Activated CD4-positive, alpha-beta T cell treated with anti-CD3 and anti-CD28 coated beads, Interleukin-2, amount 50 U/mL, for 1 hour (primary cell): ENCODE measurements at places on chromosomes 12 and 14.

GRCh38 chr12:76449993-76450392 lies 101.8 kb upstream of the BBS10 start:
- no peak for DNase-seq

GRCh38 chr14:104130974-104131651 lies 7.3 kb upstream of the KIF26A start:
- DNase-seq: no peak

DNA sequence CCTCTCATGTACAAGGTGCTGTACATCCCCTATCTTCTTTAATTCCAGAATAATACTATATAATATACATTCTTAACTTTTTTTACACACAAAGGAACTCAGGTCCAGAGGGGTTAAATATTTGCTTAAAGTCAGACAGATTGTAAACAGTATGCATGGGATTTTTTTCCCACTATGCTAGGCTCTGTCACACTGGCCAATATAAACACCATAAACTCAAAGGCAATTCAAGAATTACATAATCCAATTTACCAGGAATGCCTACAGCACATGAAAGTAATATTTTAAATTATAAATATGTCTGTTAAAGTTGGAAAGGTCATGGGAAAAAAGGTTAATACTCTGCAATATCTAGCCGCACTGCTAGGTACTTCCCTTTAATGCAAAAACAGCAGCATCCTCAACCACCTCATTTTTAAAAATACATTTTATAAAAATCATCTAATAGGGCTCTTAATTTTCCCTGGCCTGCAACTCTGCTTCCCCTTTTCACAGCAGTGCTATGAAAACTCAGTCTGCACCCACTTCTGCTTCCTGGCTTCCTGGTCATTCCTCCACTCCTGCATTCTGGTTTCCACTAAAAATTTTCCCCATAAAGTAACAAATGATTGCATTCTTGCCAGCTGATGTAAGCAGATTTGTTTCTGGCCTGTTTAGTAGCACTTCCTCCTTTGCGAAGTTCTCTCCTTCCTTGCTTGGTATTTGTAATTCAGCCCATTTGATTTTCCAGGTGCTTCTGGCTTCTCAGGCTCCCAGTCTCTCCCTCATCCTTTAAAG lies 128.1 kb downstream of the ITPR2 start:
- DNase-seq: no peak

DNA sequence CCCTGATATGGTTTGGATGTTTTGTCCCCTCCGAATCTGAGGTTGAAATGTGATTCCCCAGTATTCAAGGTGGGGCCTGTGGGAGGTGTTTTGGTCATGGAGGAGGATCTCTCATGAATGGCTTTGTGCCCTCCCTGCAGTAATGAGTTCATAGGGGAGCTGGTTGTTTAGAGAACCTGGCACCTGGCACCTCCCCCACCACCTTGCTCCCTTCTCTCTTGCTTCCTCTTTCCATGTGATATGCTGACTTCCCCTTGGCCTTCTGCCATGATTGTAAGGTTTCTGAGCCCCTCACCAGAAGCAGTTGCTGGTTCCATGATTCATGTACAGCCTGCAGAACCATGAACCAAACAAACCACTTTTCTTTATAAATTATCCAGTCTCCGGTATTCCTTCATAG lies 32.6 kb downstream of the CD163L1 start:
- DNase-seq: no peak

DNA sequence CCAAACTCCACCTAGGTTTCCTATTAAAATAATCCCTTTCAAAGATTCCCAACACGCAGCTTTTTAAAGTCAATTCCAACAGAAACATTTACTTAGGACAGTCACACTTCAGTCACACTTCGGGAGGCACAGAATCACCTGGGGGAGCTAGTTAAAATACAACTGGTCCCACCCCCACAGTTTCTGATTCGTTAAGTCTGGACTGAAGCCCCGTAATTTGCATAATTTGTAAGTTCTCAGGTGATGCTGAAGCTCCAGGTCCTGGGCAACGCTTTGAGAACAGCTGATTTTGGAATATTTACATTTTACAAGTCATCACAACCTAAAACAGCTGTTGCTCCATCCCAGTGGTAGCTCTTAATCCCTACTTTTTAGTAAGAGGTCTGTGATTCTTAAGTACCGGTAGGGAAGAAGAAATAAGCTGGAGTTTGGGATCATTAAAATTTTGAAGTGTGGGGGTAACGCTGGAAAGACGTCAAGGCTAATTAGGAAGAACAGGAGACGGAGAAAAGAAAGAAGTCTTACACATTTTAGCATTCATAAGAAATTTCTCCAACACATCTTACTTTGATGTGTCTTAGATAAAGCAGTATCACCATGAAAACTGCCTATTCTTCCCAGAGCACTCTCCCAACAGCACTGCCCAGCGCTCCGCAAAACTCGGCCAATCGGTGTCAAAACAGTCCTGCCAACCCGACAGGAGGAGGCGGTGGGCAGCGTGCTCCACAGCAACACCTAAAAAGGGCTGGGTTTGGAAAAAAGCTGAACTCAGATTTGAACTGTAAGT lies 1.1 kb downstream of the IPO8 start:
- DNase-seq: no peak

DNA sequence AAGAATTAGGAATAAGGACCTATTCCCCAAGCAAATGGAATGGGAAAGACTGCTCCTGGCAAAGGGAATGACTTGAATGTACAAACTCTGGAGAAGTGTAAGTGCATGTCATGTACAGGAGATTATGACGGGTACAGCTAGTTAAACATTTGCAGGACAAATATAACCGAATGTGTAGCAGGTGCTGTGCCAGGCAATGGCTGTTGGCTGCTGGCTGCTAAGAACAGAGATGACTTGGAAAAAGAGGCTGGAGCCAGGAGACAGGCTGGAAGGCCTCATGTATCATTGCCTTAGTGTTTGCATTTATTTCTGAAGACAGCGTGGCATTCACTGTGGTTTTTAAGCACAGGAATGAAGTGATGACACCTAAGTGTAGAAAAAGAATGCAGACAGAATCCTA lies 136.8 kb downstream of the TTC8 start:
- no peak for DNase-seq
